ENCODE measurements at places on chromosomes 3 and 15.

GRCh38 chr3:194340757-194341400, 10.2 kb downstream of the CPN2 start:
- DNase-seq: no peak

- DNase-seq: no peak
Measured at GRCh38 chr3:121957674-121958415, 63.6 kb downstream of the SLC15A2 start.

- DNase-seq: no peak
Measured at GRCh38 chr3:64351713-64352638, 126.7 kb upstream of the PRICKLE2 start.

DNA sequence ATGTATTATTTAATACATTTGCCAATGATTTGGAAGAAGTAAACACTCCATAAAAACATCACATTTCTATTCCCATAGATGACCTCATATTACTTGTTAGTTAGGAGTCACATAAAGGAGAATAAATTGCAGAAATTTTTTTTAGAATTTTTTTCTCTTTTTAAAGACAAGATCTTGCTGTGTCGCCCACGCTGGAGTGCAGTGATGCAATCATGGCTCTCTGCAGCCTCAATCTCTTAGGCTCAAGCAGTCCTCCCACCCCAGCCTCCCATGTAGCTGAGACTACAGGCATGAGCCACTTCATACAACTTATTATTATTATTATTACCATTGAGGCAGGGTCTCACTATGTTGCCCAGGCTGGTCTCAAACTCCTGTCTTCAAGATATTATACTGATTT, 12.3 kb upstream of the USP8 start:
- no peak for DNase-seq

DNA sequence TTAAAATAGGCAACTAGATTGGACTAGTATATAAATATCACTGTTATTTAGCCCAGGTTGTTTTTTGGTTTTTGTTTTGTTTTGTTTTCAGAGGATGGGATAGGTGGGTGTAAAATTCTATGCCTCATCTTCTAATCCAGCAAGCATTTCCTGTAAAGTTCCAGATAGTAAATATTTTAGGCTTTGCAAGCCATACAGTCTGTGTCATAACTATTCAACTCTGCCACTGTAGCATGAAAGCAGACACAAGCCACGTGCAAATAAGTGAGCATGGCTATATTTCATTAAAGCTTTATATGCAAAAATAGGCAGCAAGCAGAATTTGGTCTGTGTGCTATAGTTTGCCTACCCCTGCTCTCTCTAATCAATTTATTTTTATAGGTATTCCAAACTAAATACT, 657.3 kb upstream of the TGFBR2 start:
- no peak for DNase-seq

DNA sequence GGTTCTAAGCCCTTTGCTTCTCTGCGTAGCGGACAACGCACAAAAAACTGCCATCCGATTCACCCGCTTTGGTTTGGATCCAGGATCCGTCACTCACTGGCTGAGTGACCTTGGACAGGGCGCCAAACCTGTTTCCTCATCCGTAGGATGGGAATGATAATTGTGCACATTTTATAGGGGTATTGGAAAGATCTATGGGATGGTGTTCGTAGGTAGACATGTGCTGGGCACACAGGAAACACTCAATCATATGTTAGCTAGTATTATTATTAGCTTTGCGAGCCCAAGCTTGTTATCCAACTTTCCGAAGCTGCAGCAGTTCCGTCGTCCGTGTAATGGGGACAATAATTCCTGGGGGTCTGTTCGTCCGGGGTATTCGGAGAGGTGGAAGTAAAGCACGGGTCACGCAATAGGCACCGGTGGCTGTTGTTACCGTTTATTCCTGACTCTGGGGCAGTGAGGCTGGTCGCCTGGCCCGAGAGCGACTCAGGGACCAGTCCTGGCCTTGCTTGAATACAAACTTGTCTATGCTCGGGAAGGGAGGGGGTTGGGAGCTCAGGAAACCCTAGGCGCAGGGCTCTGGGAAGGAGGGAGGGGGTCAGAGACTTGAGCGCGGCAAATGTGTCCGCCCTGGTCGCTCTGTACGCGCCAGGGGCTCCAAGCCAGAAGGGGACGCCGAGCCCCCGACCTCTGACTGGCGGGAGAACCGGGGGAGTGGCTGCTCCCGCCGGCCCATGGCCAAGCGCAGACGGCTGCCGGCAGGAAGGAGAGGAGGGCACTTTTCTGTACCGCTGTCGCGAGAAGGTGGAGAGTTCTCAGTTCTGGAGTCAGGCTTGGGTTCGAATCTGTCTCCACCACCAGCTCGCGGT, 1.3 kb downstream of the SPSB4 start:
- no peak for DNase-seq

DNA sequence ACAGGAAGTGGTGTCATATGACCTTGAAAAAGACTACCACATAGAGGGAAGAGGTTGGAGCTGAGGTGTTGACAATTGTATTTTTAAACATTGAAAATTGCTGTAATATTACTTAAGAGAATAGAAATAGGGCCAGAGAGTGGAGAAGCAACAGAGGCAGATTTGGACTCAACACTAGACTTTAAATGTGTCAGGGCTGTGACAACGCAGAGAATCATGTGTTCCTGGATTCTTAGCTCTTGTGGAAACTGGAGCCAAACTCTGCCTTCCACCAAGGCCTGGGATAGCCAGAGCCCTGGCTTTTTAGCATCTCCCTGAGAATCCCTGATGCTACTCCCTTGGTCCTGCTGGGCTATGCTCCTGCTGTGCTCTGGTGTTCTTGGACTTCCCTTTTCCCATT, 277.5 kb downstream of the KCNH8 start:
- no peak for DNase-seq

GRCh38 chr3:184455991-184456390, 76.1 kb downstream of the CHRD start:
- DNase-seq: no peak

DNA sequence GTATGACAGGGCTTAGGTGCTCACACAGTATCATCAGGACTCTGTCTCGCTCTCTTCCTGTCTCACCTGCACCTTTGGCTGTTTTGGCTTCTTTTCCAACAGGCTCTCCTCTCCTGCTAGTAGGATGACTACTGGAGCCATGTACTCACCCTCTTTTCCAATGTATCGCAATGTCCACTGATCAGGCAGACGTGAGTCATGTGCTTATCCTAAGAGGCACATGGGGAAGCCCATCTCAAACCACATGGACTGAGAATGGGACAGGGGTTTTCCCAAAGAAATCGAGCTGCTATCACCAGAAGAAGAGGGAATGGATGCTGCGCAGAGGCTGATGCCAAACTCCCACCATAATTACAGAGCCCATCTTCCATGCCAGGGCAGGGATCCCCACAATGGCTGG, 180.6 kb downstream of the IL5RA start:
- no peak for DNase-seq

DNA sequence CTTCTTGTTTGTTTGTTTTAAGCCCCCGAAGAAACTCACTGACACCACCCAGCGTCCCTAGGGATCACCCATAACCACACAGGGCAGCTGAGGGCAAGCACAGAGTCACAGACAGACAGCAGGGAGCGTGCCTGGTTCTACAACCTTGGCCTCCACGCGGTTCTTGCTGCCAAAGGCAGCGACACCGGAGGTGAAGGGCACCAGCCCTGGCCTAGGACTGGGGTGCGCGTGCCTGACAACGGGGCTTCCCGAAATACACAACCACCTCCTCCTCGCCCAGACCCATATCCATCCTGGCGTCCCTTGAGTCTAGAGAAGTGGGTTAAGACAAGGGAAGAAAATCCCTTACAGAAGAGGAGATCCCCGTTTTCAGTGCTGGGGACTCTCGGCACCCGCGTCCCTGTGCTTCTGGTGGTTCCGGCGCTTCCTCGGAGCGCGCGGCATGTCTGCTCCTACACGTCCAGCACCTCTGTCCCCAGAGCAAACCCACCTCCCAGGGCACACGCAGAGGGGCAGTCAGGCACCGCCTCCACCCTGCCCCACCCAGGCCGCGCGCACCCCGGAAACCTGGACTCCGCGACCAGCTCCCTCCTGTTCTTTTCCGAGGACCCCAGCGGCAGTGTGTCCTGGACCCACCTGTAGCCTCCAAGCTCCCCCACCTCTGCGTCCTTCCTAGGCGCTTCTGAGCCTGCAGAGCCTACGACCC, 911 bp downstream of the RFTN1 start:
- no peak for DNase-seq

DNA sequence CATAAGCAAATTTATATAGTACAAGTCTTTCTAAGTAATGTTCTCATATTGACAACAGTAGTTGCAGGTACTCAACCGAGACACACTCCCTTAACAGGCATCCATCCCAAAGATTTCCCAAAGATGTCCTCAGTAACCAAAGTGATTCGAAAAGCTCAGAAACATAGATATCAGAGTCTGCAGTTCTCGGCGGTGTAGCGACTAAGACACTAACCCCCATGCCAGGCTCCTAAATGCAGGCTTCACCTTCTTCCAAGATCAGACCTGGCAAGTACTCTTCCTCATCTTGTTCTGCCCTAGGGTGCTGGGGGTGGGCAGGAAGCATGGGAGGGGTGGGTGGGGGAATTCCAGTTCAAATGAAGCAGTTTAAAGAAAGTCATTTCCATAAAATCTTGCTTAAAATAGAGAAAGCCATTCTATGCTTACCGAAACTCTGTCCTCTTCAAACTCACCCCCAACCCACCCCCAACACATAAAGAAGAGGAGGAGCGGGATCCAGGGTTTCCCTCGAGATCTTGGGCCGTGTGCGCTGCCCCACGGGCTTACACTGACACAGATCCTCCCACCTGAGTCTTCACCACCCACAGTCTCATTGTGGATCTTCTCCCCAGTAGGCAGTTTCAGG, 59.0 kb upstream of the BCL6 start:
- no peak for DNase-seq

DNA sequence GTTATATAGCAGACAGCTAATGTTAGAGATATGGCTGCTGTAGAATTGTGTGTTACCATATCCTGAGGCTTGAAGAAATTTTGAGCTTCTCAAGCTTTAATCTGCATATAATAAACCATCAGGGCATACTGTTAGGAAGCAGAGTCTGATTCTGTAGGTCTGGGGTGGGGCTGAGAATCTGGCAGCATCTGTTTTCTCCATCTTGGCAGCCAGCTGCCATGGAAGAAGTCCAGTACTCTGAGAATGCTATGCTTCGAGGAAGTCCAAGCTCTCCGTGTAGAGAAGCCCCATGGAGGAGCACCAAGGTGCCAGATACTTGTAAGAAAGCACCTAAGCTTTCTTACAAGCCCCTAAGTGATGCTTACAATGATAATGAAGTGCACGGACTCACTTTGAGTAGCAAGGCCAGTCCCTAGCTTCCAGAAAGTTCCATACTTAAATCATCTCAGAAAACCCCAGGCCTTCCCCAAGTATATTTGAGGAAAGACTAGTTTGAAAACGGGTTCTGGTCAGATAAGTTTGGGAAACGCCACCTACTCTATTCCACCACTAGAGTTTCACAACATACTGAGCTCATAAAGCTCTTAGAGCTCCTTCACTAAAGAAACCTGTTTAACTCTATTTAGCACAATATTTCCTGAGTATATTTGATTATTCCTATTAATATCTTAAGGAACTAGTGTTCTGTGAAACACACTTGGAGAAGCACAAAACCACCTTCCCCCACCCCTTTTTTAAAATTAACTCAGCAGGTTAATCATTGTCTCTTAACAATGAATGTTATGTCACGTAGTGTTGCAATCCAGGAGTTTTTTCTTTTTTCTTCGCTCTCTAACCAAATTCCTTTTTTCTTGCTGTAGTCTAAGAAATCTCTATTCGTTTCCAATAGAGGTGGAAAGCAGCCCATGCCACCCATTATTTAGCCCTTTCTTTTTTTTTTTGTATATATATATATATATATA, 59.9 kb upstream of the RASGRP1 start:
- no peak for DNase-seq

DNA sequence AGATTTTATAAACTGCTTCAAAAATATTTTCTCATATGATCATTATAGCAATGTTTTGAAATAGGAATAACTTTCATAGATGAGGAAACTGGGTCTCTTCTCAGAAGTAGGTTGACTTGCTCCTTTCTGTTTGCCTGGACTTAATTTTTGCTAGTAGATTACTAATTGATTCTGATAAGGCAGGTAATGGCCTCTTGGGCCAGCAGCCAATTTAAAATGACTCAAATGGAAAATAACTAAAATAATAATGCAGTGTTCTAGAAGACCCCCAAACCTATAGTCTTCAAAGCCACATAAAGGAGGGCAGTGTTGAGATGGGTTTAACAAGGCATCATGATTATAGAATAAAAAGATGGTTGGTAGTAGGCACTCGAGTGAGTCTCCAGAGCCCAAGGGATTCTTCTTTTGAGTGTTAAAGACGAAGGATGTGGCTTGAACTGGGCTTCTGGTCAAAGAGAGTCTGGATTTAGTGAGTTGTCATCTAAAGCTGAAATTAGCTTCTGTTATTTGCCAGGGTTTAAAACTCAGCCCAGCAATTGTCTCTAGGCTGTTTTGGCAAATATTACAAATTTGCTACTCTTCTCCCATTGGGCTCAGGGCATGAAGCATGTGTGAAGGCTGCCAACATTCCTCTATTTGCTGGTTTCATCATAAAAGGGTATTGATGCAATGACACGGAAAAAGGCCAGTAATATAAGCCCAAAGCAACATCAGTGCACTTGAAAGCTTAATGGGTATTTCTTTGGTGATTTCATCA, 297.1 kb upstream of the MEIS2 start:
- no peak for DNase-seq

DNA sequence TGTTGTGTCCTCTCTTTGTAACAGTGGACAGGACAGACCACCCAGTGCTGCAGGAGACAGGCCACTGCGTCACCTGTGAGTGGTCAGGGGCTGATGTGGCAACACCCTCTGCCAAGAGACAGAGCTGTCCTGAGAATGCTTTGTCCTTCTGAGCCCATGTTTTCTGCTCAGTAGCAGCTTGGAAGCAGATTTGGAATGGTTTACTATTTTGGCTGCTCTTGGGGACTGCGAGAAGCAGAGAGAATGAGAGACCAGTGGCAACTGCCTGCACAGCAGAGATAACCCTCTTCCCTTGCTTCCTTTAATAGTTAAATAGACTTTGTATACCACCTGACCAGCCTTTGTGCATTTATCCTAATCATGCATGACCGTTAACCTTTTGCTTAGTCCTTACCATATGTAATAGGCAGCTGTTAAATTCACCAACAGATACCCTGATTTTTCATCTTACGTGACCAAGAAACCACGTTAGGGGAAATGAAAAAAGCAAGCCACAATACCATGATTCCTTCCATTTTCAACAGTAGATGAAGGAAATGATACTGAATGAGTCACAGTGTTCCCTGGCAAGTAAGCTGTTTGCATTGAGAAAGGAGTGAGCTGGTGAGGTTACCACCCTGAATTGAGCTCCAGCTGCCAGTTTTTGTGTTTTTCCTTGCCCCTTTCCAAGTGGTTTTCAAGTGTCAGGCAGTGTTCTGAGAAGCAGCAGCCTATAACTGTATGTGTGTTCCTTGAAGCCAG, 35.5 kb downstream of the B3GALNT1 start:
- DNase-seq: no peak

DNA sequence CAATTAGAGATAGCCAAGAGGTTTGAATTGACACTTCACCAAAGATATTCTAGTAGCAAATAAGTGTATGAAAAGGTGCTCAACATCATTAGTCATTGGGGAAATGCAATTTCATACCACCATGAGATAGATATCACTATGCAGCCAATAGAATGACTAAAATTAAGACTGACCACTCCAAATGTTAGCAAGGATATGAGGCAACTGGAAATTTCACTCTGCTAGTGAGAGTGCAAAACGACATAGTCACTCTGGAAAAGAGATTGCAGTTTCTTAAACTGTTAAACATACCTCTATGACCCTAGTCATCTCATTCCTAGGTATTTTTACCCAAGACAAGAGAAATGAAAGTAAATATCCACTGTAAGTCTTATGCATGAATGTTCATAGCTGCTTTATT, 27.6 kb upstream of the SLC6A11 start:
- DNase-seq: no peak

Data from stimulated activated CD4-positive, alpha-beta T cell treated with anti-CD3 and anti-CD28 coated beads, Interleukin-15, amount 100 ng/mL, for 48 hours (primary cell).